ENCODE measurements at places on chromosomes 12 and 14.

DNA sequence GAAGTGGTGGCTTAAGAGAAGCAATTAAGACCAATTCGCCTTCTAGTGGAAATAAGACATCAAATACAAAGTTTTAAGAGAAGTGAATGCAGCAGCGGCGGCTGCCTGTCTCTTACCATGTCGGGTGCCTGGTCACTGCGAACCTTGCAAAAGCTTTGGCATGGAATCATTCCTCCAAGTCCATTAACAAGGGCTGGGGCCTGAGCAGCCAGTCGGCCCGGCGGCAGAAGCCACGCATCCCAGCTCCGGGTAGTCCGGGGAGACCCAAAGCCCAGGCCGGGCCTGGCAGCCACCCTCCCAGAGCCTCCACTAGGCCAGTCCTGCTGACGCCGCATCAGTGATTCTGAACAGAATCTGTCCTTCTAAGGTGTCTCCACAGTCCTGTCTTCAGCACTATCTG, 321.0 kb downstream of the TMEM121 start:
- no peak for DNase-seq

- no peak for DNase-seq
Observed at GRCh38 chr12:11732023-11732422, 82.5 kb downstream of the ETV6 start.

DNA sequence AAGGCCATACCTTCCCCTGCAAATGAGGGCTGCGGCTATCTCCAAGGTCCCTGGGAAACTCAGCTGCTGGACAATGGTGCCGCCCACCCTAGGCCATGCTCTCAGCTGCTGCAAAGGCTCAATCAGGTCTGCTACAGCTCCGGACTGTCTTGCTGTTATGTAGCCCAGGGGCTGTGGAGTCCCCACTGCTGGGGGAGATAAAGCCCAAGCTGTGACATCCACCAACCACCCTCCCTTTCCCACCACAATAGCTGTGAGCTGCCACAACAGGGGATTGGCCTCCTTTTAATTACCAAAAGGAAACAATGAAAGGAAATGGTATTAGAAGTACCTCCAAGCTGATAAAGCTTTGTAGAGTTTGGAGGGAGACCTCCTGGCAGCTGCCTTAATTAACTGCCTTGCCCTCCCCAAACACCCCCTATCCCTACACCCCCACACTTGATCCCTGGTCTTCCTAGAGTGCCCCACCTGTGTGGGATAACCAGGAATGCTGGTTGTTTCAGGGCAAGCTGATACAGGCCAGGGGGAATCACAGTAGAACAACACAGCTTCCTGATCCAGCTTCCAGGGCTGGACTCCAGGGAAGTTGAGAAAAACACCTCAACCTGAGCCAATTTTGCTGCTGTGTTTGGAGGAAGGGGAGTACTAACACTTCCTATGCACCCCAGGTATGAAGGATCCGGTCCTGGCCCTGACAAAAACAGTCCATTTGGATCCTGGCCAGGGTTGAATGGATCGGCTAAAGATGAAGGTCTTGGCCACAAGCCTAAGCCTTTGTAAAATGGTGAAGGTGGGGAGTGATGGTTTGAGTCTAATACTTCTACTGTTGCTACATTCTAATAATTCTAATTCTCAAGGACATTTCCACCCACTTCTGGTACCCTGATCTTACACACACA, at the start of gene VWF:
Gene VWF (minus strand): TSS at position 260 of the 899 bp plus-strand sequence. CDS start 1,474 bp downstream, outside the sequence.
- no peak for DNase-seq

DNA sequence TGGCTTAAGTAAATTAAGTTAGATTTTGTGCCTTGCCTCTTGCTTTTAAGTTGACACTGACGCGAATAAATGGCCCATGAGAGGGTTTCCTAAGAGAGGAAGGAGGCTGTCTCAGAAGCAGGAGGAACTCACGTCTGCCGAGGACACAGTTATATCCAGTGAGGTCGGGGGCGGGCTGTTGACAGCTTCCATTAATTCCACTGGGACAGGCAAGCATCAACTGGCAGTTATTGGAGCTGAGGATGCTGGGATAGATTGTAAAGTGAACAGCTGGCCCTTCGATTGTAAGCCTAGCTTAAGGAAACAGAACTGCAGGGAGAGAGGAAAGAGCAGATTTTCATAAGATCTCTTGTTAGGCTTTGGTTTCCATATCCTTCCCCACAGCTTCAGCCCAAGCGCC, 399.2 kb downstream of the IPO8 start:
- no peak for DNase-seq

DNA sequence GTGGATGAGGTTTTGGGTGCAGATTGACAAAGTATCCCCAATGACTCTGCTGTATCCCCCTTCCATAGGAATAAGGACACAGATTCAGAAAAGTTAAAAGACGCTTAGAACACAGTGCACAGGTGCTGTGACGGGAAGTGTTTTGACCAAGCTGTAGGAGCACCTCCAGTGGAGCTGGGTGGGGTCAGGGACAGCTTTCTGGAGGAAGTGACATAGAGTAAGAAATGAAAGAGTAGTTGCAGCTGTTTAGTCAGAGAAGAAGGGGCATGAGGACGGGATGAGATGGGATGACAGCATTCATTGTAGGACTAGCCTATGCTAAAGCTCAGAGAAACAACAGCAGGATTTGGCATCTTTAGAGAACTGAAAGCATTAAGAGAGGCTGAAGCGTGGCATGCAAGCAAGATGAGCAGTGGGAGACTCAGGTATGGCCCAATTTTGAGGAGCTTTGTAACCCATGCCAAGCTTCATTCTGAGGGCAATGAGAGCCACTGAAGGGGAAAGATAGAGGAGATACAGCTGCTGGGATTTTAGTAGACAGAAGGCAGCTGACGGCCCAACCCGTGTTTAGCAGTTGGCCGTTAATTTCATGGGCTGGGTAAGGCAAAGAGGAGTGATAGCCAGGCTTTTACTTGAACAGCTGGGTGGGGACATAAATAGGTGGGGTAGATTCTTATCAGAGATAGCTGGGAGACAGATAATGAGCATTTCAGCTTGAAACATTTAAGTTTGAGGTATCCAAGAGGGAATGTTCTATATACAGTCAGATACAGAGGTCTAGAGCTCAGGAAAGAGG, 131.8 kb upstream of the KRAS start:
- DNase-seq, result no peak

DNA sequence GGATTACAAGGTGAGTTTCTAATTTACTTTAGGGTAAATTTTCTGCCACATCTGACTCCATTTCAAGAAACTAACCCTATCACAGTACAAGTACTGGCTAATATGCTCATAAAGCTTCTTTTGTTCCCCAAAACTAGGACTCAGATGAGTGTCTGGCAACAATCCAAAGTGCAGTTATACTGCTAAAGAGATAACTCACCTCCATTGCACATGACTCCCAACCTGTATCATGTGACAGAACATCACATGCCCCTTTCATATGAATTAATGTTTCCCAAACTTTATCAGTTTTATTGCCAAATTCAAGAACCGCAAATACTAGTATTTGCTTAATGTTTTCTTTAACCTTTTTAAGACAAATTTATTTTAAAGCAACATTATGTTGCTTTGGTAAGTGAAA, 3.9 kb upstream of the PPP1R12A start:
- no peak for DNase-seq

DNA sequence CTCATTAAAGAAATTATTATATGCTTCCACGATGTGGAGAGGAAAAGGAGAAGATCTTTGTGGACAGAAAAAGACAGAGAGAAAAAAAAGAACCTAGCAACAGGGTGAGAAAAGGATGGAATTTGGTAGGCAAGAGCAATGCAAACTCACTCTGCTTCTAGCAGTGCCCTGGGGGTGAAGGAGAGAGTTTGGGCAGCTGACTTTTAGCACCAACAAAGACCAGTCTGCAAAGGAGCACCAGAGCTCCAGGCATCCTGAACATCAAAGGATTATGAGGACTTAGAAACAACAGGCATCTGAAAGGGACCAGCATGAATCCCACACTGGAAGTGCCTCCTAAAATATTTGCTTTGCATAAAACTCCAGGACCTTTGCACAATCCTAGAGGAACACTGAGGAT, 32.8 kb upstream of the RERG start:
- no peak for DNase-seq

DNA sequence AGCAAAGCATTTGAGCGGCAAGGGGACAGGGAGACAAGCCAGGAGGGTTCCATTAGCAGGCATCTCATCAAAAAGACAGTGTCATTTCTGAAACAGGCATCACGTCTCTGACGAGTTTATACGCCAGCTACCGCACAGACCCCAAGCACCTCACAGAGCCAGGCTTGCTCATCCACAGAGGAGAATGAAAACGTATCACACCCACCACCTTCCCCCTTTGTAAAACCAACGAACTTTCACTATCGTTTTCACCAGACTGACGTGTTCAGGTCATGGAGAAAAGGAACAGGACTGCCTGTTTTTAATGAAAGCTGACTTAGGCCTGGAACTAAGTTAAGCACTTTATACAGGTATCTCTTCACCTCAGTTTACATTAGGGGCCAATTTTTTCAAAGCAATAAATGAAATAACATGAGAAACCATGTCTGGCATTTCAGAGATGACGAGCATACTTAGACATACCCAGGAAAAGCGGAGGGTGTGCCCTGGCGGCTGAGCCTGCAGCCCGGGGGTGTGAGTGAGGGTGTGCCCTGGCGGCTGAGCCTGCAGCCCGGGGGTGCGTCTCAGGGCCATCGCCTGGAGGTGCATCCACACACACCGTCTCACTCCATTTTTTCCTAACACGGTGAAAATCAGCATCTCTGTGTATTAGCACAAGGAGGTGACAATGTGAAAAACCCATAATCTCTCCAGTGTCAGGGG, 41.9 kb downstream of the STX2 start:
- no peak for DNase-seq

DNA sequence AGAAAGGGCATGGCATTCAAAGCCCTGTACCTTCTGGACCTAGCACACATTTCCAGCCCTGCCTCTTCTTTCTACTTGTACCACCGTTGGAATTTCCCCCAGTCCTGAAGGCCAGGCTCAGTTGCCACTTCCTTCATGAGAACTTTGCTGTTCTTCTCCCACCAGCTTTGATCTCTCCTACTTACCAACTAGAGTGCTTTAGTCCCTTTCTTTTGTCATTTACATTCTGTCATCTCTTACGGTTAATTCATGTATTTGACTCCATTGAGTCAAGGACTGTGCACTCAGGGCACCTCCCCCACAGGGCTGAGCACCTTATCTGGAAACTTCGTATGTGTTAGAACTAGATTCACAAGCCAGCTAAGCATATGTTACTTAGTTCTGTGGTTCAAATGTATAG, 26.3 kb downstream of the BICDL1 start:
- DNase-seq, result no peak

GRCh38 chr12:68303850-68304249, 28.3 kb downstream of the MDM1 start:
- no peak for DNase-seq

DNA sequence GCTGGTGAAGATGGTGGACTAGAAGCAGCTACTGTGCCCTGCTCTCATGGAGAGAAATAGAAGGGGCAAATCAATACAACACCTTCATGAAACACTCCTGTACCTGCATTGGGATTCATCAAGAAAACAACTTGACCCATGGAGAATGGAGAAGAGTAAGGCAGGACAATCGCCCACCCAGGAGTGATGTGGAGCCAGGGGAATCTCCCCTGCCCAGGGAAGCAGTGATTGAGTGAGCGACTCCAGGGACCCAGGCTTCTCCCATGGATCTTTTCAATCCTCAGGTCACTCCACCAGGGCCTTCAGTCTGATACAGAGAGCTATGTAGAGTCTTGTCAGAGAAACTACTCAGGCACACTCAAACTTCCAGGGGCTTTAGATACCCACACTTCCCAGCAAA, 161.9 kb upstream of the DYRK2 start:
- no peak for DNase-seq

GRCh38 chr14:60253649-60254048, 4.6 kb downstream of the PPM1A start:
- no peak for DNase-seq

GRCh38 chr12:109488051-109488665, 10.7 kb downstream of the UBE3B start:
- DNase-seq, result no peak

DNA sequence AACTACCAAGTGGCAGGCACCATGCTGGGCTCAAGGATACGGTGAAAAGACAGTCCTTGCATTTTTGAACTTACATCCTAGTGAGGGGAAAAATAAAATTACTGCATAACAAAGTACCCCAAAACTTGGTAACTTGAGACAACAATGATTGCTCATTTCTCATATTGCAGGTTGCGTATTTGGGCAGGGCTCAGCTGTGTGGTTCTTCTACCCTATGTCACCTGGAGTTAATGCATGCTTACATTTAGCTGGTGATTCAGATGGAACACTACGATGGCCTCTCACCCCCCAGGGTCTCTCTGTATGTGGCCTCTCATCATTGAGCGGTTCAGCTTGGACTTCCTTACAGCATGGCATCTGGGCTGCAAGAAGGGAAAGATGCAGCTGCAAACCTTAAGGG, 60.7 kb upstream of the RBM19 start:
- DNase-seq, result no peak

GRCh38 chr12:121295116-121295745, 1.3 kb downstream of the CAMKK2 start:
- DNase-seq, result no peak

GRCh38 chr12:50841716-50842531, 802 bp upstream of the TMPRSS12 start:
- DNase-seq, result no peak

DNA sequence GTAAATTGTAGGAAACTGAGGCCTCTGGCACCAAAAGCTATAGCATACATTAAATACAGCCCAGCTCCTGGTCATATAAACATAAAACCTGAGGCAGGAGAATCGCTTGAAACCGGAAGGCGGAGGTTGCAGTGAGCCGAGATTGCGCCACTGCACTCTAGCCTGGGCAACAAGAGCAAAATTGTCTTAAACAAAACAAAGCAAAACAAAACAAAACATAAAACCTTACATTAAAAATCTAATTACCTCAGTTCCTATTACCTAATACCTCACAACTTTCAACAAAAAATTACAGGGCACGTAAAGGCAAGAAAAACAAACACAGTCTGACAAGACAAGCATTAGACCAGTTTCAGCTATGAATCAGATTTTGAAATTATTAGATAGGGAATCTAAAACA, 36.7 kb downstream of the TMEM116 start:
- DNase-seq, result no peak

DNA sequence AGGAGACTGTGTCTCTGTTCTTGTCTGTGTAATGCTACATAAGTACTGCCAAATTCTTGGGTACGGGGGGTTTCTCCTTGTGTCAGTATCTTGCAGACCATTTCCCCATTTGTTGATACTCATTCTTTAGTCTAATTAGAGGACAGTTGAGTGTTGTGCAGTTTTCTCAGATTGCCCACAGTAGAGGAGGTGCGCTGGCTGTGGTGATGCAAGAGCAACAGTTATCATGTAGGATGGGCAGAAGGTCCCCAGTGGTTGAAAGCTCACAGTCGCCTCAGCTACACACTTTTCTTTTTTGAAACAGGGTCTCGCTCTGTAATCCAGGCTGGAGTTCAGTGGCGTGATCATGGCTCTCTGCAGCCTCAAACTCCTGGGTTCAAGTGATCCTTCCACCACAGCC, 37.8 kb upstream of the ATP2A2 start:
- no peak for DNase-seq

Measured in GM03348 (cell line).